Hematopoietic multipotent progenitor cell treated with erythropoietin and hydrocortisone succinate and interleukin-3 and kit ligand, for 4 days (in vitro differentiated cells): ENCODE measurements at places on chromosomes 4 and X.

DNA sequence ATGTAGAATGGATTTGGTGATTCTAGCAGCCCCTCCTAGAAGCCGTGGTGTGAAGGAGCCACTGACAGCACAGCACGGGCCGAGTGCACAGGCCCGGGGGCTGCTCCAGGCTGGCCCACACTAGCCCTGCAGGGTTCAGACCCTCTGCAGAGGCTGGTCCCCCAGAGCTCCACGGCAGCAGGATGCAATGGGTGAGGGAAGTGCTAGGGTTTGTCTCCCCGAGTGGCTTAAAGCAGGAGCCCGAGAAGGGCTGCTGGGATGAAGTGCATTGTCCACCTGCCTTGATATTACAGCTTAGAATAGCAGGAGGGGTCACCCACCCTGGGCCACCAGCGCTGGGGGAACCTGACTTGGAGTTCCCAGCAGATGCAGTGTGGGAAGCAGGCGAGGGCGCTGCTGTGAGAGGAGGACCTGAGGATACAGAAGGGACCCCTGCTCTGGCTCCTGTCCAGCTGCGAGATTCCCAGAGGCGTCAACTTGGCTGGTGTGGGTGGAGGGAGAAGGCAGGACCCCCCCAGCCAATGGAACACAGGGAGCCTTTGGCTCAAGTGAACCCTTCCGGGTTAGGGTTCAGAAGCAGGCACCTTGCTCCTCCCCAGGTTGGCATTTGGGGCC, 30.0 kb downstream of the WDR1 start:
- DNase-seq, result no peak

DNA sequence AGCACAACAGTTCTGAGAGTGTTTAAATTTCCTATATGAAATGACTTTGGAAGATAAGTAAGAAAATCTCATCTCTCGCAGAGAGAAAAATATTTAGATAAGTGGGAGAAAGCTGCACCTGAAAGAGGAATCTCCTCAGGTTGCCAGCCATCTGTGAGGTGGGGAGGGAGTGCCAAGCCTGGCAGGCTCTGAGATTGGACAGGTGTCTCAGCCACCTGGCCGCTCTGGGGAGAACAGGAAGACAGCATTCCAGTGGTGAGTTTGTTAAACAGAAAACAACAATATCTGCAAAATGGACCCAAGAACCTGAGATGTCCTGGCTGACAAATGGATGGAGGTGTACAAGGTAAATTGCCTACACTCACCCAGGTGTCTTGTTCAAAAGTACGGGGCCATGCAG, 31.3 kb downstream of the EMCN start:
- no peak for DNase-seq

DNA sequence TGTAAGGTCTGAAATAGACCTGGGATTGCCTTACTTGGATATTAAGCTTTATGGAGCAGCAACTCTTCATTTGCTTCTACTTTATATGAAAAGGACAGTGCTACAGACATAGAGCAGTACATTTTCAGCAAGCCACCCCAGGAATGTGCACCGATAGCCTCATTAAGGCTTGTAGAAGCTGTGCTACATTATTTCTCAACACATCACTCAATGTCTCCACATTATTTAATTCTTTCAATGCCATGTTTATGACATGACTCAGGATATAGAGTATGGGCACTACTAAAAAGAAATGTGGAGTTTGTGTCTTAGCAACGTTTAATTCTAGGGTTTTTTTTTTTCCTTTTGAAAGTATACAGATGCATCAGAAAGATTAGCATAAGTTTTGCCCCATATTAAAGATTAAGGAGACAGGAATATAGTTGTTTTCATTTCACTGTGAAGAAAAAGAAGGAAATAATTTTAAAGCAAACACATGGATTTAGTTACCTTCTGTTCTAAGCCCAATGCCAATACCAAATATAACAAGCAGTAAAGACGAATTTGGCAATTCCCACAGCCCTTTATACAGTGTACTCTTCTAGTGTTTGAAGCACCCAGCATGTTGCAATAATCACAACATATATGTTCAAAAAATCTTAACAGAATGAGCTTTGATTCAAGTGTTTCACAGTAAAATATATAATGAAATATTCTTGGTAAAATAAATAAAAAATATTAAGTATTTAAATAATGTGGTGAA, 2140.1 kb upstream of the AGA start:
- no peak for DNase-seq

GRCh38 chr4:153611679-153612078, 72.4 kb upstream of the TLR2 start:
- DNase-seq, result no peak

GRCh38 chrX:24610516-24610915, 36.6 kb downstream of the PCYT1B start:
- no peak for DNase-seq

GRCh38 chr4:113243312-113243711, 193.9 kb downstream of the ANK2 start:
- DNase-seq, result no peak

GRCh38 chr4:27770895-27771294, 910.3 kb downstream of the STIM2 start:
- no peak for DNase-seq

GRCh38 chr4:144179152-144179739, 38.7 kb upstream of the GYPA start:
- DNase-seq, result peak; percentile 35

DNA sequence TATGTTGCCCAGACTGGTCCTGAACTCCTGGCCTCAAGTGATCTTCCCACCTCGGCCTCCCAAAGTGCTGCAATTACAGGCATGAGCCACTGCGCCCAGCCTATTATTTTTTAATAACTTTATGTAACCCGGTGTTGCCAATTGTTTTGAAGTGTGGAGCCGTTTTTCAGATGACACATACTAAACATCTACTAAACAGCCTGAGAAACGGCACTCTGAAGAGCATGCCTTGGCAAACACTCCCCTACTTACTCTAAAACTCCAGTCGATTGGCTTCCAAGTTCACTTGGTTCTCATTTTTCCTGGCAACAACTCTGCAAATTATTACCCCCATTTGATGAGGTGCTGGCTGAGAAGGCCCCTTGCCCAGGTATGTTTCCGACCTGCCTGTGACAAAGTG, 131.1 kb downstream of the GPR143 start:
- DNase-seq, result no peak

GRCh38 chr4:184750926-184751584, 17.2 kb upstream of the CENPU start:
- no peak for DNase-seq

DNA sequence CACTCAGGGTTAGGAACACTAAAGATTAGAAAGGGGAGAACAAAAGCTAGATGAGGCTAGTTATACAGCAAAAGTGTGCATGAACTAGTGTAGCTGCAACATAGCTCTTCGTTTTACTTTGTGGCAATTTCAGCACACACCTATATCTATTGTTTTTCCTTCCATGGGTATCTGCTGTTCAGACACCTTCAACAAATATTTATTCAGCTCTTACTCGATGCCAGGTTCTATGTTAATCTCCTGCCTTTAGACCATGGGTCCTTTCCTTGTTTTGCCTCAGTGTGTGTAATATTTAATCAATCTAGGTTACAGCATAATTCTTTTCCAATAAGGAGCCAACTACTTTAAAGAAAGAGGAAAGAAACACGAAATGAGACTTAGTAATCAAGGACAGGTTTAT, 10.4 kb upstream of the FAM9A start:
- no peak for DNase-seq

GRCh38 chr4:85381968-85382367, 93.0 kb upstream of the ARHGAP24 start:
- DNase-seq, result no peak

- no peak for DNase-seq
Observed at GRCh38 chrX:80216086-80216485, 201.5 kb downstream of the TBX22 start.

DNA sequence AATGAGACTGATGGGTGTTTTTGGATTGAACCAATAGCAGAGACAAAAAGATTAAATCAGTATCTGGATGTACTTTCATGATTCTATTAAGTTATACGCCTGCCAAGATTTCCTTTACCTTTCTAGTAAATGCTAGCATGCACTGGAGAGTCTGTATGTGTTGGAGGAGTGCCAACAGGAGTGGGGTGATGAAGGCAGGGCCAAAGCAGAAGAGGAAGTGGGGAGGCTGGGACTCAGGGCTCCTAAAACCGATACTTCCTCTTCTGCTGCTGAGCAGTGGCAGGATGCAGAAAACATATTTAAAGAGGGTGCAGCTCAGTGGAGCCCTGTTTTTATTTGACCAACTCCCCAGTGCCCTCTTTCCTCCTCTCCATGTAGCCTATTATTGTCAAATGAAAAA, 5.6 kb downstream of the CYSLTR1 start:
- DNase-seq, result peak; percentile 91

DNA sequence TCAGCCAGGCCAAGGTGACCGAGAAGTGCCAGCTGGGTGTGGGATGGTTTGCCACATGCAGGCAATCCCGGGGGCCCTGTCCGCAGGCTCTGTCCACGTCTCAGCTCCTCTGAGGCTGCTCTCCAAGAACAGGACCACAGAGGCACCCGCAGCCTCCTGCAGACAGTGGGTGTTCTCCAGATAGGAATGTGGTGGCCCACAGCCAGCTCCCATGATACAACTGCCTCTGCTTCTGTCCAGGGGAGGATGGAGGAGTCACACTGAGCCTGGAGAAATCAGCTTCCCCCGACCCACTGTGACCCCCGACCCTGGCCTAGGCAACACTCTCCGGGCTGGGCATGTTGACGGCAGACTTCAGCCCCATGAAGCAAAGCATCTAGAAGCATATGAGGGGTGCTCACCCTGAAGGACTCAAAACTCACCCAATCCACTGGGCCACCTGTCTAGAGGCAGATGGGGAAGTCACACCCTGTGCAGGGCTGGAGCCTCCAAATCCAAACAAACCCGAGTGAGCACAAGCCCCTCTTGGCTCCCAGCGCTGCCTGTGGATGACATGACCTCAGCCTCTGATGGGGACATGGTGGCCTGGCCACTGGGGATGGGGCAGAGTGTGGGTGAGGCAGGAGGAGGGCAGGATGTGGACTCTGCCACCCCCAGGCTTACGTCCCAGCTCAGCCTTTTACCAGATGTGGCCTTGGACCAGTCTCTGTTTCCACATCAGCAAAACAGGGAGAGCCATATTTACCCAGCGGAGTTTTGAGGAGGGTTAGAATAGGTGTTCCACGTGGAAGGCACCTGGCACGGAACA, 102.3 kb downstream of the PSAPL1 start:
- DNase-seq, result no peak

GRCh38 chr4:92014067-92014466, 289.7 kb upstream of the GRID2 start:
- DNase-seq, result no peak

DNA sequence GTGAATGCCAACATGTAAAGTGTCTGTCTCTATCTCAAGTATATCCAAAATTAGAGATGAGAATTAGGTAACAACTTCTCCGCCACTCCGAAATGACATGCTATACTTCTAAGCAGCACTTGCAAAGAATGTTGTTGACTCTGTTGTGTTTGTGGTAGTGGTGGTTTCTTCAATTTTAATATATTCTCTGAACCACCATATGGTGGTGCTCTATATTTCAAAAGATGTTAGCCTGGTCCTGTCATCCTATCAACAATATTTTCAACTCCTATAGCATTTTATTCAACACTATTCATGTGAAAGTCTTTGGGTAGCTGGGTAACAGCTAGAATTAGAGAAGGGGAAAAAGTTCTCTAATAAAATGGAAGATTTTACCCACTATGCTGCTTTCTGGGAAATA, 1622.8 kb upstream of the IGFBP7 start:
- no peak for DNase-seq

GRCh38 chrX:14038375-14039085, 8.8 kb upstream of the GEMIN8 start:
- DNase-seq, result no peak

- DNase-seq, result no peak
Observed at GRCh38 chr4:94653984-94654609, 103.7 kb upstream of the BMPR1B start.

GRCh38 chr4:145530189-145530588, 48.5 kb downstream of the SMAD1 start:
- DNase-seq, result no peak

- no peak for DNase-seq
Observed at GRCh38 chrX:38079463-38079862, 73.1 kb downstream of the SYTL5 start.
